Activated CD4-positive, alpha-beta T cell treated with anti-CD3 and anti-CD28 coated beads, Interleukin-2, Interleukin-6, amounts not matched to agents 100 ng/mL and 50 ng/mL, durations not matched to agents 16 hours and 8 hours (primary cell): ENCODE measurements at places on chromosomes 5 and 9.

GRCh38 chr5:135660826-135661575, 82.2 kb upstream of the CXCL14 start:
- no peak for DNase-seq

DNA sequence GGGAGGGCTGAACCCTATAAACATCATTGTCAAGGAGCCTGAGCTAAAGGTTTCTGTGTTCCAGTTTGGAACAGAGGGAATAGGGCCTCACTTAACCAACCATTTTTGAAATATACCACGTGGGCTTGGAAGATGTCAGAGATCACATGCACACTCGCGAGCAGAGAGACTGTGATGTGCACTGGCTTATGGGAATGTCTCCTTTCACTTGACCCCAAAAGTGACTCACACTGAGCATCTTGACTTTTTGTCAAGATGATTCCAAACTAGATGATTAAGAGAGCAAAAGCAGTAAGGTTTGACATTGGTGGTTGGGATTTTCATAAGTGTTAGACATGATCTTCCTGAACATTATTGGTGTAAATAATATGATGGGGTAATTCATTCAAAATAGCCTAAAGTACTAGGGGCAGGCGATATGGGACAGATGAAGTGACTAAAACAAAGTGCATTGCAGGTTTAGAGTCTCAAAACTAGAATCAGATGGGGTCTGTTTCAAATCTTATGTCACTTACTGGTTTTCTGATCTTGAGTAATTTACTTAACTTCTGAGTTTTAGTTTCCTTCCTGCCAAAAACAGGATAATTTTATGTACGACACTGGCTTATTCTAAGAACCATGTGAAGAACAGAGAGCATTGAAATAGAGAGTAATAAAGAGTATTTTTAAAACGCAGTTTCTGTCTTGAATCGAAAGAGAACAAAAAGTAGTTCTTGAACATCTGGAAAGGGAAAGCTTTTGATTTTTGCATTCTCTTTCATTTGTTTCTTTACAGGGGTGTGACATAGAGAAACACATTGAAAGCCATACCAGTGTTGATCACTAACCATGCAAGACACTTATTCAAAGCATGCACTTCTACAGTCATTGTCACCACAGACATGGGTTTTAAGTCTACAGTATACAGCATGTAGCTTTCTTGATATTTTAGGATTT, 383.0 kb downstream of the DIRAS2 start:
- DNase-seq: no peak

DNA sequence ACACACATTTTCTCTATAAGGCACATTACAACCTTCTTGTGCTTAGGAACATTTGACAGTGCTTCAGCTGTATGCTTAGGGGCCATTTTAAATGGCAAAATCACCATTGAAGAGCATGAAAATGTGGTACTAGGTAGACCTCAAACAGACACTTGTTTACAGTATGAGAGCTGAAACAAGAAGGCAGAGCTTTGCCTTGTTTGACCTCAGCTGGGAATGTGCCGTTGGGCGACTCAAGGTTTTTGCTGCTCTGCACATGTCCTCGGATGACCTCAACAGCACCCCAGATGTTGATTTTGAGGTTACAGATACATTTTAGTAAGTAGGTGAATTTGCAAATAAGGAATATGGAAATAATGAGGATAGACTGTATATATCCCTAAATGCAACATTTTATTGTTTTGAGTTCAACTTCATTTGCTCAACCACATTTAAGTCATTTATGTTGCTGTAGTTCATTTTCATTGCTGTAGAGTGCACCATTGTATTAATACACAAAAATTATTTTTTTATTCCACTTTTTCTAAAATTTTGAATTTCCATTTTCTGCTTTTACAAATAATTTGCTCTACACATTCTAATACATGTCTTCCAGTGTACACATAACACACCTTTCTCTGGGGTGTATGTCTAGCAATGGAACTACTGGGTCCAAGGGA, 206.8 kb downstream of the NR3C1 start:
- DNase-seq: no peak

DNA sequence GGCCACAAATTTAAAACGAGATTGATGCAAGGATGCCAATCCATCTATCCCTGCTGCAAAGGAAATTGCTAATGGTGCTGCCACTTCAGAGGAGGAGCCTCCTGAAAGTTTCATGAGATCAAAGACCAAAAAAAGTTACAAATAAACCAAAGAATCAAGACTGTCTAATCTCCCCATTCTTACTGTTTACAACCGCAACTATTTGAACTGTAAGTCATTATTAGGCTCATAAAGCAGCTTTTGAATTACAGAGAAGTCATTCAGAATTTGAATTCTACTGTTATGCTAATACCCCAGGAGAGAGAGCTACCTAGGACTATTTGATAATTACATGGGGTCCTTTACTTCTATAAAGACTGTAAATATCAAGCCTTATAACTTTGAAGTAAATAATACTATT, 1613.6 kb upstream of the WWC1 start:
- DNase-seq: no peak

GRCh38 chr5:59285300-59286016, 608.1 kb downstream of the PDE4D start:
- DNase-seq: no peak

- no peak for DNase-seq
Measured at GRCh38 chr9:128705051-128705965, 3.0 kb downstream of the PKN3 start.

- DNase-seq: no peak
Measured at GRCh38 chr5:43301653-43302091, 11.5 kb downstream of the HMGCS1 start.
